ENCODE measurements at places on chromosomes 16 and 17.
A peak's percentile ranks its signal among the peaks of the same experiment; 100 is the strongest.

- peak; percentile 66 for DNase-seq
Measured at GRCh38 chr17:55458978-55459377, 37.3 kb upstream of the MMD start.

DNA sequence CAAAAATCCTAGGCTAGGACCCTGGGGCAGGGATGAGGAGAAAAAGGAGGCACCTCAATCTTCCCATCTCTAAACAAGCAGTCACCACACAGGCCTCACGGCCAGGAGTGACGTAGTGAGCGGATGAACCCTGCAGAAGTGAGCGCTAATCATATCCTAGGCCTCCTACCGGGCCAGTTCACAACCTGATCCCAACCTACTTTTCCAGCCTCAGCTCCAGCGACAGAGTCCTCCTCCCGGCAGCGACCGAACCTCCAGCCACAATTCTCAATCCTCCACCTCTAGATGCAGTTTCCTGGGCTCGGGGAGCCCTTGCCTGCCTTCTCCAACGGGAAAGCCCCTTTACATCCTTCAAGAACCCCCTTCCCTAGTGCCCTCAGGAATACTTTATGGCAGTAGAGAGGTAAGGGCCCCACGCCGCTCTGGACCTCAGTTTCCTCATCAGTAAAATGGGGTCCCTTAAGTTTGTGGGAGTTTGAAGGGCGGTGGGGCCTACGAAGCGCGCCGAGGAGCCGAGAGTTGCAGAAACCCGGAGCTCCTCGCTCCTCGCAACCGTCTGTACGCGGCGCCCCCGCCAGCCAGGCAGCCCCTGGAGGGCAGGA, 1.4 kb downstream of the ZNF668 start:
- peak; percentile 26 for DNase-seq

DNA sequence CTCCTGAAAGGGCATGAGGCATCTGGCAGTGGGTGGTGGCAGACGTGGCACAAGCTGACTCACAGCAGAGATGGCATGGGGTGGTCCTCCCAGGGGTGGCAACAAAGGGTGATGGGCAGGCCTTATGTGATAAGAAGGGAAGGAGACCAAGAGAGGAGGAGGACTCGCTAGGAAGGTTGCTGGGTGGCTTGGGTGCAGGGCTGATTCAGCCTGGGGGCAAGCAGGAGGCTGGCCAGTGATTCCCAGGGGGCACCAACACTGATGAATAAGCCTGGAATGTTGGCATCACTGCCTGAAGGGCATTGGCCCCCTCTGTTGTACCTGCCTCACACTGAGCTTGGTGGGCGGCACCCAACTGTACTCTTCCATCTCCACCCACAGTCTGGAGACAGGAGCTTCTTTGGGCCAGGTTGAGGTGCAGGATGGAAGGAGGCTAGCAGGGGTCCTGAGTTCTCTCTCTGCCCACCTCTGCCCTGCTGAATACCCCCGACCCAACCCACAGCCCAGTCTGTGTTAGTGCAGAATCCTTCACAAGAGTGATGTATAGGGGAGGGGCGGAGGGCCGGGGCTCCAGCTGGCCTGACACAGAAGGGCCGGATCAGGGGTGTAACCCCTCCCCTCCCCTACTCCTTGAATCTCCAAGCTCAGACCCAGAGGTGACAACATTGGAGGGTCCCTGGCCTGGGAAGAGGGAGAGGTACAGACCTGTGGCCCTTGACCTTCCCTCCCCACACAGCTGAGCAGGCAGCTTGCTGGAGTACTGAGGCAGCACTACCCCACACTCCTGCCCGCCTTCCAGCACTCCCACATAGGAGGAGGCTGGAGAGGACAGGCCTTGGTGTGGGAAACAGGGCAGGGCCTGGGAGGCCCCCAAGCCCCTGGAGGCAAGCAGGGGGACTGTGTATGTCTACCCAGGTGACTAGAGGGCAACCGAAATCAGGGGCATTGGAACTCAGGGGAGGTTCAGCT, 2.6 kb downstream of the STAC2 start:
- no peak for DNase-seq

GRCh38 chr17:9498490-9498889, 77.1 kb downstream of the STX8 start:
- DNase-seq: no peak

DNA sequence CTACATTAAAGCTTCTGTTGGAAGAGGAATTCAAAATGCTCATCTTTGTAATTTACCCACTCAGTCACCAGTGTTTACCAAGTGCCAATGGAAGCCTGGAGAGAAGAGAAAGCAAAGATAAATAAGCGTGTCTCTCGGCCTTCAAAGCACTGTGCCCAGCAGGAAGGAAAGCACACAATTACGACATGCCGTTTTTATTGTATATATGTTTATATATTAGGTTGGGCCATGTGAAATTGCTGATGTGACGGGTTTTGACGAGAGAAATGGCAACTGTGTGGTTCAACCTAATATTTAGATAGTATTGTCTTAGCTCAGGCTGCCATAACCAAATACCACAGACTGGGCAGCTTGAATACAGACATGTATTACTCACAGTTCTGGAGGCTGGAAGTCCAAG, 79.3 kb upstream of the HSBP1 start:
- no peak for DNase-seq

- no peak for DNase-seq
Measured at GRCh38 chr17:35866341-35866950, 2.2 kb downstream of the HEATR9 start.

DNA sequence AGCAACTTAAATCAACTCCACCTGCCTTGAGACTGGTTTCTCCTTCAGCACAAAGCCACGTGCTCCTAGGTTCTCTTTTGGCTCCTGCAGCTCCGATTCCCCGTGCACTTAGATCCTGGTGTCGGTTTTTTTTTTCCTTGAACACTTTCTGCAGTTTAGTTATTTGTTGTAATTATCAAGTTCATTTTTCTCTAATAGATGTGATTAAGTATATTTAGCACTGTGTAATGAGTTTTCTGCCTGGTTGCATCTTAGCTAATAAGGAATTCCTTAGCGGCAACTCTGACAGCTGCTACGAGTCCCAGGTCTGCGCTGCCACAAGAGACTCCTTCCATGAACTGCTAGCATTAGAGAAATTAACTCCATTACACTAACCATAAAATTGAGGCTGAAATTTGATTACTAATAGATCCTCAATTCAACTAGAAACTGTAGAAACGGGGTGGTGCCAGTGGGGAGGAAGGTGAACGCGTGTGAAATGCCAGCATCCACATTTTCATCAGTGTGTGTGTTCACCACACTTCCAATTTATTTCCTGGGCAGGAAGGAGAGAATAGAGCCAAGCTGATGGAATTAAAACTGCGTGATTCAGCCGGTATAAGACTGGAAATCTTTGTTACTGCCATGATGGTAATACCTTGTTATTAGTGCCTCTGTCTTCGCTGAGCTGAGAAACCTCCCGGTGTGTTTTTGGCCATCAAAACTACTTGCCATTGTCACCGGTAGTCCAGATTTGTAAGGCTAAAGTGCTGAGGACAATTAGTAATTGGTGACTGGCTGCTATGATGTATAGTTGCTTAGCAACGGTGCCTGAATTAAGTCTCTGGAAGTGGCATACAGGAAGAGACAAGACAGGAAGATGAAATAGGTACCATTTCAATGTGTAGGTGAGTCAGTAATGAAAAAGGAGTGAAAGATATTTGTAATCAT, 232.4 kb downstream of the IRX3 start:
- DNase-seq: no peak

DNA sequence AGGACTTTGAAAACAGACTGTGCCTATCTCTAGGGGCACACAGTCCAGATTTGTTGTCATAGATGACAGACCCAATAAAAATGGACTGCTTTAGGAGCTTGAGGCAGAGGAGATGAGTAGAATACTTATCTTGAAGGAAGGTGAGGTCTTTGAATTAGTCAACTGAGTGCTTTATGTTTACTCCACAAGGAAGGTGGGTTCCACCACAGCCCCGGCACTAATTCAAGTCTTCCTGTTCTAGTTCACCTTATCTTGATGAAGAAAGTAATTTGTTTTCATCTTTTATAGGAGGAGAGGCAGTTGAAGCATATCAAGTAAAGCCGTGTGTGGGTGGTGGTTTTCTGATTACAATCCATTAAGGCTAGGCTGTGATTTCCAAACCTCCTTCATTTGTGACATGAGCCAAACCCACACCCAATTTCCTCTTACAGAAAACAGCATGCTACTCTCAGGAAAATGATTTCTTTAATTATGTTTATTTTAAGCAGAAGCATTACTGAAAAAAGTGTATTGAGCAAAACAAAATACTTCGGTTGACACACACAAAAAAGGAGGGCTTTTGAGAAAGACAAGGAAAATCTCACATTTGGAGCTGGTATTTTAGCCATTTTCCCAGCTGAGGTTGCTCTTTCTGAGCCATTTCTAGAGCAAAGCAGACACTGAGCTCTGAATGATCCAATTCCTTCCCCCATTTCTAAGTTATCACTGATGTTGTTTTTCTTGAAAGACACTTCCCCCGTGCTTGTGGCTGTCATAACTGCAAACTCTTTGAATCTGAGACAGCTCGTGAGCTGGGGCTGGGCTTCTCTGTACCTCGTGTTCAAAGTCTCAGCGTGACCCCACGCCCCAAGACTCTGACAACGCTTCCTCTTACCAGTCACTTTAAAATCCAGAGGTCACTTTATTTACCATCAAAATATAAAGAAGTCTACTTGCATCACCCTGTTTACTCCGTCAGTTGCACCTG, 35.4 kb downstream of the CDRT15 start:
- peak; percentile 49 for DNase-seq

- no peak for DNase-seq
Measured at GRCh38 chr16:67196881-67197280, 2.0 kb upstream of the ELMO3 start.

DNA sequence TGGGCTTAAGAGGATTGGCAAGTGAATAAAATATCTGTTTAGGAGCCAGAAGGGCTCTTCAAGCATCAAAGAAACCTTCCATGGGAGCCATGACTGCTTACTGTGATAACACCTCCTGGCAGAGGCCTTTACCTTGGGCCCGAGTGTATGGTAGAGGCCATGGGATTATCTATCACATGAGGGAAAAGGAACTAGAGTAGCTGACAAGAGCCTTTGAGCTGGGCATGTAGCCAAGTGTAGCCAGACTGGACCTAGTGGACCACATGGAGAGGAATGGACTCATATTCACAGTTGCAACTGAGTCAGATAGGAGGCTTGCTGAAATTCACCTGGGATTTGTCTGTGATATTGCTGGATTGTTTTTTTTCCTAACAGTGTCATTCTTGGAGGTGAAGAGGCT, 276.0 kb upstream of the ZFHX3 start:
- DNase-seq: no peak

- no peak for DNase-seq
Measured at GRCh38 chr17:34675605-34676004, 96.2 kb downstream of the TMEM132E start.

GRCh38 chr17:75891022-75891604, 5.6 kb downstream of the TRIM65 start:
- no peak for DNase-seq

GRCh38 chr16:21208446-21209230, 2.7 kb downstream of the ZP2 start:
- DNase-seq: no peak

DNA sequence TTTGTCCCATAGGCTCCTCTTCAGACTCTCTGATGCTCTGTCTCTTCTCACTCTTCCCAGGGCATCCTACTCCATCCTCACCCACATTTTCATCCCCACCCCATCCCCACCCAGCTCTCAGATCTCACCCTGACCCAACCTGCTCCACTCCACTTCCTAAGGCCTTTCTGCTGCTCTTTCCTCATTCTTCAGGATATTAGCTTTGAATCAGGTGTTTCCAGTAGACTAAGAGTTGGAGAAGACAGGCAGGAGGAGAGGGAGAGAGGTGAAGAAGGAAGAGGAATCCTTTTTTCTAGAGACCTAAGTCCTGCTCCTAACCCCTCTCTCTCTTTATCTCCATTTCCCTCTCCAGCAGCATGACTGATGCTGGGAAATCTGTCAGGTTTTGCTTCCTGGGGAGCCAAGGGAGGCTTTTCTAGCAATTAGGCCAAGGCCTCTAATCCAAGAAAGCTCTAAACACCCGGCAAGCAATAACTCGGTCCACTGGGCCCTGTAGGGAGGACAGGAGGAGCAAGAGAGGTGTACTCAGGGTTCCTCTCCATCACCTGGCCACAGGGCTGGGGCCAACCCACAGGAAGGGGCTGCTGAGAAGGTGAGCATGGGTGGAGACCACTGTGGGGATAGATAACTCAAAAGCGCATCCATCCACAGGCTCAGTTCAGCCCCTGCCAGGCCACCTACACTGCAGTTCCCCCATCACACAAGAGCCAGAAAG, 133.3 kb downstream of the TMEM132E start:
- DNase-seq: no peak

- DNase-seq: peak; percentile 49
Measured at GRCh38 chr17:67800495-67800928, 24.8 kb upstream of the BPTF start.

DNA sequence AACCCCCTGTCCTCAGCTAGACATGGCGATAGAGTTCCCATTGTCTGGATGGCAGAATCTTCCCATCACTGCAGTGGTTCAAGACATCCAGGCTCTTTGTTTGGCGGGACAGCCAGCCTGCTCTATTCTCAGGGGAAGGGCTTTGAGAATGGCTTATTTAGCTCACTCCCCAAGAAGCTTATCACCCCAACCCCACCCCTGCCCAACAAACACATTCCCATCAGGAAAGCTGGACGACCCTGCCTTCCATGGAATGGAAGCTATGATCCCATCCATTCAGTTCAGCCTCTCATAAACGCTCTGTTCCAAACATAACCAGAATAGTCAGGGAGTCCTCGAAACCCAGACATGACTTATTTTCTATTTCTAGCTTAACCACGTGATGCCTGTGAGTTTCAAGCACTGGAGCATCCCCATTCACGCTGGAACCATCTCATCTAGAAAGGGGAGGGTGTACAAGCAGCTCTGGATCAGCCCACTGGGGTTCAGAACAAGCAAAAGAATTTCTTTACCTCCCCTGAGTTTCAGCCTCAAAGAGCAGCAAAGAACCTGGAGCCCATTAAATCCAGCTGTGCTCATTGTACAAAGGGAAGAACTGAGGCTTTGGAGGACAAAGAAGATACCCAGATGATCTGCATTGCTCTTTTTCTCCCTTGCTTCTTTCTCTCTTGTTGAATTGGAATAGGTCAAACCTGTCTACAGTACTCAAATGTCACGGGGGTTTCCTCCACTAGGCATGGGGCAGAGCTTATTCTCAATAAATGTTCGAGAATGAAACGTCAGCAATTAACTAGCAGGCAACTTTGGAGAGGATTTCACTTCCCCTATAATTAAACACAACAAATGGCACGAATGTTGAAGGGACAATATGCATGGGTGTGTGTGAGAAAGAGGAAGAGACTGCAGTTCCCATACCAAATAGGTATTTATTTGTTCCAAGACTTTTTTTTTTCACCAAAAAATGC, 93.1 kb downstream of the XYLT1 start:
- no peak for DNase-seq

- DNase-seq: no peak
Measured at GRCh38 chr16:56278196-56278855, 87.0 kb downstream of the GNAO1 start.

GRCh38 chr16:77669057-77669456, 53.3 kb upstream of the NUDT7 start:
- no peak for DNase-seq

GRCh38 chr16:80909720-80910119, 97.0 kb downstream of the CMC2 start:
- no peak for DNase-seq

- no peak for DNase-seq
Measured at GRCh38 chr17:56735842-56736241, 97.9 kb downstream of the C17orf67 start.

Data from stimulated activated CD4-positive, alpha-beta T cell treated with anti-CD3 and anti-CD28 coated beads, Interleukin-4, amount 100 ng/mL, for 24 hours (primary cell).